ENCODE measurements at places on chromosomes 11 and 22.

DNA sequence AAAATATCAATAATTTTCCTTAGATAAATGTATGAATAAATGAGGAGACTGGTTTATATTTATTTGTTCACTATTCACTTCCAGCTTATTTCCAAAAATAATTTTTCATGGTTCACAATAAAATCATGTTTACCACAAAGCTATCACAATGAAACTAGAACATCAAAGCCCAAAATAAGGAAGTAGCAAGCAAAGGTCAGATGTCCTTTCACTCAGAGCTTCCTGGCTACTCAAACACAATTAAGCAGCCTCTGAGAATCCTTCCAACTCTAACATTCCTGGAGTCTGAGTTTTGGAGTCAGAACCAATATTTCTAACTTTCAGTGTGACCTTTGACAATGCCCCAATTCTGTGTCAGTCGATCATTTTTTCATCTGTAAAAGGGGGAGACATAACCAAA is 527.0 kb downstream of the SOX6 start:
- H3K4me1 ChIP-seq, result no peaks in the 10 kb centered on the region
- no peak overlapping the region for H3K4me3 ChIP-seq
- no peaks in the 10 kb centered on the region for H3K27me3 ChIP-seq
- no peak for DNase-seq
- H3K27ac ChIP-seq, result no peak overlapping the region

DNA sequence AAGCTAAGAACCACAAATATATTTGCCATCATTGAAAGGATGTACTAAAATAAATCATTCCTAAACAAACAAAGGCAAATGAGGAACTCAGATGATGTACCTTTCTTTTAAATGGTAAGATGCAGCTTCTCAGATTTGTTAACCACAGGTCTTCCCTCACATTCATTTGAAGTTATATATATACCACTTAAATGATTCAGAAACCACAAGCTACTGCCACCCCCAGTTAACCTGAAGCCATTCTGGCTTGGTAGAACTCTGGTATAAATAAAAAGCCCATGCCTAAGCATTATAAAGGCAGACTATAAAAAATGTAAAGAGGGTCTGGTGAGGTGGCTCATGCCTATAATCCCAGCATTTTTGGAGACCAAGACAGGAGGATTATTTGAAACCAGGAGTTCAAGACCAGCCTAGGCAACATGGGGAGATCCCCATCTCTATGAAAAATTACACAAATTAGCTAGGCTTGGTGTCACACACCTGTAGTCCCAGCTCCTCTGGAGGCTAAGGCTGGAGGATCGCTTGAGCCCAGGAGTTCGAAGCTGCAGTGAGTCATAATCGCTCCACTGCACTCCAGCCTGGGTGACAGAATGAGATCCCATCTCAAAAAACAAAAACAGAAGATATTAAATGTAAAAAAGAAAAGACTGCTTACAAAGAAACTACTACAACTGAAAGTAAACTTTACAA is 1185.3 kb downstream of the JRKL start:
- no peaks in the 10 kb centered on the region for H3K27me3 ChIP-seq
- no peaks in the 10 kb centered on the region for H3K4me1 ChIP-seq

DNA sequence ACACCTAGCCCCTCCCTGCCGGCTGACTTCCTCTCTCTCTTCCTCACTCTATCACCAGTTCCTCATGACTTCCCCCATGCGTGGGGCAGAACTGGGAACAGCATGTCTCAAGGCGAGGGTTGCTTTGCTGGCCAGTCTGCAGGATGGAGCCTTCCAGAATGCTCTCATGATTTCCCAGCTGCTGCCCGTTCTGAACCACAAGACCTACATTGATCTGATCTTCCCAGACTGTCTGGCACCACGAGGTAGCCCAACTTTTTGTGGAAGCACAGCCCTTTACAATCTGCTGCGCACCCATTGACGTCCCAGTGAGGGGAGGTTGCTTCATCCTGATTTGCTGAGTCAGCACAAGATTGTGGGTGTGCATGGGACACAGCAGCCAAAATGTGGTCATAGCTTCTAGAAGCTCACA is 8.6 kb downstream of the TCN2 start:
- H3K4me1 ChIP-seq, result no peaks in the 10 kb centered on the region
- H3K27ac ChIP-seq, result no peak overlapping the region
- DNase-seq, result no peak
- H3K27me3 ChIP-seq, result no peaks in the 10 kb centered on the region

GRCh38 chr11:111652184-111652583 is 49.9 kb downstream of the SIK2 start:
- H3K4me3 ChIP-seq, result no peak overlapping the region
- no peak overlapping the region for H3K27ac ChIP-seq
- peaks cover 5% of the 10 kb centered on the region for H3K36me3 ChIP-seq
- H3K4me1 ChIP-seq, result no peaks in the 10 kb centered on the region
- no peak for DNase-seq
- H3K27me3 ChIP-seq, result no peaks in the 10 kb centered on the region

DNA sequence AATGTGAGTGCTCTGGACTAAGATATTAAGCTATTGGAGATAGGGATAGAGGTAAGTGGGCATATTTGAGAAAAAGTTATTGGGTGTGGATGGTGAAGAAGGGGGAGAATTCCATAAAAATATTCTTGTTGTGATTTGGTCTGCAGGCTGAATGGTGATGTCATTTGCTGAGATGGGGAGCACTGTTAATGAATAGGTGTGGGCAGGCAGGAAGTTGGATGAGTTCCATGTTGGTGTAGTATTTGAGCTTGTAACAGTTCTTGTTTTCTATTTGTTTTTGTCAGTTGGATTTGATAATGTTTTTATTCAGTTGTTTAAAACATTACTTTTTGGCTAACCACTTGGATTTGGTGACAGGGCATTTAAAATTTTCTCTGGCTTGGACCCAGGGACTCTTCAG is 168.8 kb downstream of the C11orf87 start:
- DNase-seq, result no peak
- H3K4me1 ChIP-seq, result no peaks in the 10 kb centered on the region
- H3K27ac ChIP-seq, result no peak overlapping the region
- H3K4me3 ChIP-seq, result no peak overlapping the region
- H3K27me3 ChIP-seq, result no peaks in the 10 kb centered on the region

- no peaks in the 10 kb centered on the region for H3K27me3 ChIP-seq
- no peak overlapping the region for H3K27ac ChIP-seq
- H3K36me3 ChIP-seq, result peaks cover 46% of the 10 kb centered on the region
- peaks cover 16% of the 10 kb centered on the region for H3K4me1 ChIP-seq
- no peak overlapping the region for H3K4me3 ChIP-seq
- no peak for DNase-seq
Observed at GRCh38 chr11:121508449-121508848, 55.7 kb upstream of the SORL1-AS1 start.

GRCh38 chr11:129275828-129276227 is 83.7 kb upstream of the ARHGAP32 start:
- H3K4me3 ChIP-seq, result no peak overlapping the region
- H3K4me1 ChIP-seq, result peaks cover 4% of the 10 kb centered on the region
- H3K36me3 ChIP-seq, result no peaks in the 10 kb centered on the region
- DNase-seq, result no peak

DNA sequence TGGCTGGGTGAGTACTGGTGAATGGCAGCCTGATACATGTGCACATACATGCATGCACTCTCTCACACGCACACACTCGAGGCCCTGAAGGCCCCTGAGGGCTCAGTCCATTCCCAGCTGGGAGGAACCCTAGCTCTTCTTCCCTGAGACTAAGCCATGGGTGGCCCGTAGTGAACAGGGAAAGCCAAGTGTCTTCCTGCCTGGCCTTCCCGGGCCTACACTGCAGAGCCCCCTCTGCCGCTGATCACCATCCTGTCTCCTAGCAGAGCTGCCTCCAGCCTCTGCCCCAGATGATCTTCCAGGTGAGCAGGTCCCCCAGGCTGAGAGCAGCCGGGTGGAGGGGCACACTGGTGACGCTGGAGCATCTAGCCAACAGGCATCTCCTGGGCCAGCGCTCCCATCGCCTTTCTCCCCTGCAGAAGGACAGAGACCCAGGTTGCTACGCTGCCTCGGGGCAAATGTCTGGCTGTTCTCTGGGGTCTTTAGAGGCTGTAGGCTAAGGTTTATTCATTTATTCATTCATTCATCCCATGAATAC is 57.3 kb downstream of the CD82 start:
- DNase-seq, result no peak
- no peak overlapping the region for H3K27ac ChIP-seq

DNA sequence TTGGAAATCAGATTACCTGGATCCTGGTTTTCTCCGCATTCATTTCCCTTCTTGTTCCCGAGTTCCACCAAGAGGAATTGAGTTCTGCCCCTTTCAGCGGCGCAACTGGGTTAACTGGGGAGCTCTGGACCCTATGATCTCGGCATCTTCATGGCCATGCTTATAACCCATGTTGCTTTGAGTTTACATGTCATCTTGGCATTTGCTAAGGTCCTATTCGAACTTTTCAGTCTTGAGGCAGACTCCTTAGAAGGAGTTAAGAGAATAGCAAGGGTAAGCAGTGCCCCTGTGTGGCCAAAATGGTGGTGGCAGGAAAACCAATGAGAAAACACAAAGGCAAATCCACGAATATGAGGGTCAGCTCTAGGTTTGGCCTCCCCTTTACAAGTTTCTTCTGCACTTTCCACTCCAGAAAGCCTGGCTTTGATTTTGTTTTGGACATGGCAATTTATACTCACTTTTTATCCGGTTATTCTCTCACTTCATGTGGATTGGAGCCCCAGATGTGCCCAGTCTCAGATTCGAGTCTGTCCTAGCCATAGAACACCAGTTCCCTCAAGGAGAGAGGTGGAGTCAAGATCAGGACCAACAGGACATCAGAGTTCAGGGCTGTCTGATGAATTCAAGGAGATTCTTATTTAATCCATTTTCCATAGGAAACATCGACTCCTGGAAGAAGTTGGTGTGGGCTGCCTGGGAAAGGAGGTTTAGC is 55.3 kb upstream of the FBXO3 start:
- H3K27me3 ChIP-seq, result peaks cover 9% of the 10 kb centered on the region
- no peaks in the 10 kb centered on the region for H3K36me3 ChIP-seq
- no peak overlapping the region for H3K27ac ChIP-seq
- peak overlapping the region; percentile 20 for H3K4me3 ChIP-seq
- H3K4me1 ChIP-seq, result peaks cover 12% of the 10 kb centered on the region

GRCh38 chr11:35029979-35030682 is 108.8 kb upstream of the CD44 start:
- no peak overlapping the region for H3K4me3 ChIP-seq
- no peaks in the 10 kb centered on the region for H3K4me1 ChIP-seq

DNA sequence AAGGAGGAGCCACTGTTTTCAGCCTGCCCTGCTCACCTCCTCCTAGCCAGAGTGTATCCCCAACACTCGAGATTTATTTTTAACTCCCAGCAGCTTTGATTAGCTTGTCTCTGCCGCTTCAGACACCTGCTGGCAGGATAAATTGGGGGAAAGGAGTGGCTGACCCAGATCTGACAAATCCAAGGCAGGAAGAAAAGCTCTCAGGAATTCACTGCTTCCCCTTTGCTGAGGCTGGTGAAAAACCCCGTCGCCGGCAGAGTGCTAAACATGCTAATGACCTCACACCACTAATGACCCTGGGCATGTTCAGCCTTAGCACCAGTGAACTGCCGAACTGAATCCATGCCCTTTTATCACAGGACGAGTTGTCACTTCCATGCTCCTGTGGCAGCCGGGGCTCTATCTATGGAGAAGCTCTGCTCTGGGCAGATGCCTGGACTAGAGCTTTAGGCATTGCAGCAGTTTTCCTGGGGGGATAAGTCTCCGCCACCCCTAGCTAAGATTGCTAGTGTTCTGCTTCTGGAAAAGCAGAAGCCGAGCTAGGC is 52.2 kb downstream of the FEZ1 start:
- peaks cover 35% of the 10 kb centered on the region for H3K27me3 ChIP-seq
- no peaks in the 10 kb centered on the region for H3K4me1 ChIP-seq
- no peak overlapping the region for H3K27ac ChIP-seq
- no peak for DNase-seq

- H3K36me3 ChIP-seq, result no peaks in the 10 kb centered on the region
- H3K4me3 ChIP-seq, result no peak overlapping the region
- H3K27me3 ChIP-seq, result no peaks in the 10 kb centered on the region
- no peak overlapping the region for H3K27ac ChIP-seq
- no peaks in the 10 kb centered on the region for H3K4me1 ChIP-seq
Observed at GRCh38 chr11:16722581-16723344, 15.7 kb upstream of the C11orf58 start.

DNA sequence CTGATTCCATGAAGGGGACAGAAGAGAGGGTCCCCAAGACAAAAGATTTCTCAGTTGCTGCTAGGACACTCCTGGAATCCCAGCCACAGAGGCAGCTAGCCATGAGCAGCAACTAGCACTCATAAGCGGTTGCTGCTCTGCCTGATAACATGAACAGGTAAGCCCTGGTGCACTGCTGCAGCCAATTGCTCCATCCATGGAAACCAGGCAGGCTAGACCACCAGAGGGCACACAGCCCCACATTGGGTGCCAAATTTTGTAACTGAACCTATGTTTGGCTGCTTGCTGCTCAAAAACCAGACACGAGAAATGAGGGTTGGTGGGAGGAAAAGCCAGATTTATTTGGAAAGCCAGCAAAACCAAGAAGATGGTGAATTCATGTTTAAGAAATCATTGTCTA is 21.9 kb upstream of the QSER1 start:
- no peaks in the 10 kb centered on the region for H3K4me1 ChIP-seq
- DNase-seq, result peak; percentile 26
- H3K4me3 ChIP-seq, result no peak overlapping the region
- no peak overlapping the region for H3K27ac ChIP-seq
- no peaks in the 10 kb centered on the region for H3K27me3 ChIP-seq
- no peaks in the 10 kb centered on the region for H3K36me3 ChIP-seq

DNA sequence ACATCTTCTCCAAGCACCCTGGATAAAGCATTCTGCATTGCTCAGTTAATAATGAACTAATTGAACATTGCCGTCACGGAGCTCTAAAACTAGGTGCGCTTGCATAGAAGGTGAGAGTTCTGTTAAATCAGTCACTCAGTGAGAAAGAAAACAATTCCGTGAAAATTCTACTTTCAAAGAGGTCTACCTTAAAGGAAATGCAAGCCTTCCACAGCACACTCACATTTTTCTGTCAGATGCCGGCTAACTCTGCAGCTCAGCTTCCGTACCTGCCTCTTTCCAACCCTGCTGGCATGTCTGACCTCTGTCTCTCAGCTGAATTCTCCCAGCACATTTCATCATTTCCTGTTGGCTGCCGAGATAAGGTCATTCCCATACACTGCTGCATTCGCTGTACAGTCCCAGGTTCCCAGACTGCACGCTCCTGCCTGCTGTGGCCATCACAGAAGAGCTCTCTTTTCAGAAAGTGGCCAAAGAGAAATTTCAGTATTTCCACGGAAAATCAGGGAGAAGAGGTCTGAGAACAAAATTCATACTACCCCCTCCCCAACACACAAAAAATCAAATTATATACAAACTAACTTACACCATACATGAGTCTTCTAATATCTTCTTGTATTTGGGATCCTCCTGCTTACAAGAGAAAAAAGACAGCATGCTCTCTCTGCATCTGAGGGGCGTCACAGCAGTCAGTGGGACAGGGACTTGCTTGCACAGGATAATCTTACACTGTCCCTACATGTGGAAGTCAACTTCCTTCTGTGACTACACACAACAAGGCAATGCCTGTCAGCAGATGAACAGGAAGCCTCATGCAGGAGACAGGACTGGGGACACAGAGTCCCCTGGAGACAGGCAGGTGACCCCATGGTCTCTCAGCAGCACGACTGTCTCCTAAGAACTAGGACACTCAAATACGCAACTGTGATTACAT is 55.1 kb downstream of the PACSIN2 start:
- H3K4me1 ChIP-seq, result peaks cover 34% of the 10 kb centered on the region
- H3K4me3 ChIP-seq, result peak overlapping the region; percentile 40
- no peaks in the 10 kb centered on the region for H3K27me3 ChIP-seq

- H3K27me3 ChIP-seq, result no peaks in the 10 kb centered on the region
- no peak overlapping the region for H3K4me3 ChIP-seq
- no peak for DNase-seq
- H3K36me3 ChIP-seq, result no peaks in the 10 kb centered on the region
- H3K27ac ChIP-seq, result no peak overlapping the region
Observed at GRCh38 chr11:83510530-83511460, 224.6 kb upstream of the CCDC90B start.

Measured in common myeloid progenitor, CD34-positive (primary cell).